Mammary epithelial cell (primary cell): ENCODE measurements at places on chromosomes 3 and 15. TPM values are rescaled to one million over a fixed set of nuclear protein-coding genes. Genes with fewer than 3 reads are reported as not detected.

Gene TRIM42
- not detected for total RNA-seq

DNA sequence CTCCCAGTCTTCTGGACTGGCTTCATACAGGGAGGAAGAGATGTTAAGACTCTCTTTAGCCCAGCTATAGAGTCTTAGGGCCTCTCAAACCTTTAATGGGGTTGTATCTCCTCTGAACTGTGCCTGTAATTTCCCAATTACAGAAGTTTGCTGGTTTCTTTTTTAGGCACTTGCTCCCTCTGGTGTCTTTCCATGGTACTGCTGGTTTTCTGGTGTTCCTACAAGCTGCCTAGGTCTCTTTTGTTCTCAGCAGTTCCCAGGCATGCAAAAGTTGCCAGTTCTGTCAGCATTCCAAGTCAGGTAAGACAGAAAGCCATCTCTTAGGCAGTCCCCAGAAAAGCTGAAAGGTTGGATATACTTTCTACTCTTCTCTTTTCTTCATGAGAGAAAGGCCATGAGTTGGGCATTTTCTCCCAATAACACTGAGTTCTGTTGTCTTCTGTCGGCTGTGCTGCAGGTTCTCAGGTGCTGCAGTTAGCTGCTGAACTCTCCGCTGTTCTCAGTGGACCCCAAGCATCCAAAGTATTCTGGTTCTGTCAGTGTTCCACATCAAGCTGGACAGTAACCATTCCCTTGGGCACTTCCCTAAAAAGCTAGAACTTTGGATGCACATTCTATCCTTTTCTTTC, 54.4 kb upstream of the EHHADH start:
- peak; percentile 59 for DNase-seq

Gene GOLGA8Q
- total RNA-seq, result 0.83 TPM

Gene KIF7
- total RNA-seq, result 10.2 TPM

GRCh38 chr3:52845691-52846431, 11.0 kb upstream of the MUSTN1 start:
- no peak for DNase-seq

DNA sequence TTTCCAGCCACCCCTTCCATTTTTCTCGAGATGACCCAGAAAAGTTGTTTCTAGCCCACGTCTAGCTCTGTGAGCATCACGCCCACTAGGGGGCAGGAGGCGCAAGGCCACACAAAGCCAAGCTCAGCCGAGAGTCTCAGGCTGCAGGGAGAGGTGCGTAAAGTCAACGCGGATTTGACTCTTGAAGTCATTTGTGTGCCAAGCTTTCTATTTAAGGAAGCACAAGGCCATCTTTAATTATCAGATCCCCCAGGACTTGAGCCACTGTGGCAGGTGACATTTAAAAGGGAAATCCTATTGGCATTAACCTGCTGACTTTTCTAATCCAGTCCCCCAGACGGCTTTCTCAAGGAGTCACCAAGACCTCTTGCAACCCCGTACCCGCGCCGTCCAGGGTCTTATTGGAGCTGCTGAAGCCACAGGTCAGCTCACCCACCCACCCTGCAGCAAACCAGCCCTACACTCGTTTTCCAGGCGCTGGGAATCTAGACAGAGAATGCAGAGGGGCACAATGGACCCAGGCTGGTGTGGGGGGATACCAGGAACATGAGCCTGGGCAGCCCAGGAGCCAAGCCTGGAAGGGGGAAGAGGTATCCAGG, 62.1 kb downstream of the CAPN7 start:
- DNase-seq, result peak; percentile 60

DNA sequence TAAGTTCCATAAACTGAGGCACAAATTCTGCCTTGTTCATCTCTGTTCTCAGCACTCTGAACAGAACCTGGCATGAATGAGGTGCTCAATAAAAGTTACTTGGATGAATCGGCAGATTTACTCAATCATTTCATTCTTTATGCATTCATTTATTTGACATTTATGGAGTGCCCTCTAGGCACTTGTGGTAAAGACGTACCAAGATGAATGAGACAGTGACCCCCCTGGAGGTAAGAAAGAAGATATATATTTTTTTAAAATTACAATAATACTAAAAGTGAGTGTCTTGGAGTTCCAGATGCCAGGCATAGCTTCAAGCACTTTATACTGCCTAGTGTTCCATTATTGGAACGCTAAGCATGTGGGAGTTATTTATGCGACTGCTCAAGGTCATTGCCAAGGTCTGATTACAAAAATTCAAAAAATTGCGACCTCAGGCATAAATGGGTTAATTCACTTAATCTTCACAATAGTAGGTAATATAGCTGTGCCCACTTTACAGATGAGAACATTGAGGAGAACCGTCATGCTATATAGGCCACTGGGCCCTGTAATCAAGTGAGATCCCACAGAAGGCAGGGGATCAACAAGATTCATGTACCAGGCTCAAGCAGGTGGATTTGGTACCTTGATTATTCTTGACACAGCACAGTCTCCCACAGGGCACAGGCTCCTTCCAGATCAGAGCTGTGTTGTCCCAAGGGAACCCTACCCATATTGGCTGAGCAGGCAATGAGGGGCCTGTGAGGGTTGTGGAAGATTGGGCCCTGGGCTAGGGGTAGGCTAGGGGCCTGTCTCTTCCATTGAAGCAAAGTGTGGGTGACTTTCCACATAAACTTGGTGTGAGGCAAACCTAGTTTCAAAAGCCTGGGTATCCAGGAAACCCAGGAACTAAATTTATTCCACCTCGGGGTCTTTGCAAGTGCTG, 10.7 kb downstream of the XIRP1 start:
- DNase-seq, result no peak

Gene MORC1
- not detected in 2 replicates for total RNA-seq

DNA sequence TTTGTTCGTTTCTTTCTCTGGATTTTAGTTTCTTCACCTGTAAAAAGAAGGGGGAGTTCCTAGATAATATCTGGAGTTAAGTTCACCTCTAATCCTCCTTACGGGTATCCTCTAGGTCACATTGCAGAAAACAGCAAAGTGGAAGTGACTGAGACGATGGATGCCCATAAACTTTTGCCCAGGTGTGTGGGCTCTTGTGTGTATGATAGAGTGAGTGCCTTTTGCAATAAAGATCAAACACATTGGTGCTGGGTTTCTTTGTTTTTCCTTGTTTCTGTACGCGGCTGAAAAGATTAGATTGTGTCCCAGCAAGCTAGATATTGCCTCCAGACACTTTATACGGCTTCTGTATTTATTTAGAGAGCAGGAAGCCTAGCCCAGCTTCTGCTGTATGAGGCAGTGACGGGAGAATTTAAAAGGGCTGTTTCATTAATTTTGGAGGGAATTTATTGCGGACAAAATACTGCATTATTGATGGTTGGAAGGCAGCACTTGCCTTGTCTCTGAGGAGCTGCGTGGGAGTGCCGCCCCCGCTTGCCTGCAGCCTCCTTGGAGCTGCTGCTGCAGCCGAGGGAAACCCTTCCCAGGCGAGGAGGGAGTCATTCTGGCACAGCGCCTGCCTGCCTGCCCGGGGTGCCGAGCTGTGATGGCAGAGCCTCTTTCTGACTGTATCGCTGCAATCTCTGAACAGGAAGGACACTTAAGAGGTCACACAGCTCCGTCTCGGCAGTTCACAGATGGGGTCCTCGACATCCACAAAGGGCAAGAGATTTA, 38.5 kb downstream of the PYDC2 start:
- DNase-seq, result peak; percentile 65

Gene SLC38A3
- total RNA-seq, result not detected in 2 replicates

DNA sequence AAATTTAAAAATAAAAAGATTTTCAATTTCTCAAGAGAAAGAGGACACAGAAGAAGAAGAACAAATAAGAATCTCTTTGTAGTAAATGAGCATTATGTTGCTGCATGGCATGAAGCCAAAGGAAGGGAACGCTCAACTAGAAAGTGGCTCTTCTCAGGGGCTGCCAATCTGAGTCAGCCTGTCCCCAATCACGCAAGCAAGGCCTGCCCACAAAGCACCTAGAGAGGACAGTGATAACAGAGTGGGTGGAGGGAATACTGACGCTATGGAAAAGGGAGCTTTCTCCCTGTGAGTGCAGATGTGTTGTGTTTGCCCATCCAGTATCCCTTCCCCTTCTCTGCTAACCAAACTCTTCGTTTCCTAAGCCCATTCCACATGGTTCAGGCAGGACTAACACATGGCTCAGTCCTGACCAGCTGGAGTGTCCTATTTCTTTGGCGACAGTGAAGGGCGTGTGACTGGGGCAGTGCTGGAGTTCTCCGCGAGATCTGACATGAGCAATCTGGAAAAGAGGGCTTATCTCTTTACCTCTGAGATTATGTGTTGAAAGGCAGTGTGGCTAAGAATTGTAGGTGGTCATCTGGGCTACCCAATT, 14.2 kb downstream of the FBN1 start:
- no peak for DNase-seq

Gene PDIA3
- total RNA-seq, result 157 TPM
